ENCODE measurements at places on chromosomes 2 and 18.

GRCh38 chr18:64519201-64519600, 370.3 kb upstream of the LINC00305 start:
- no peak for DNase-seq

DNA sequence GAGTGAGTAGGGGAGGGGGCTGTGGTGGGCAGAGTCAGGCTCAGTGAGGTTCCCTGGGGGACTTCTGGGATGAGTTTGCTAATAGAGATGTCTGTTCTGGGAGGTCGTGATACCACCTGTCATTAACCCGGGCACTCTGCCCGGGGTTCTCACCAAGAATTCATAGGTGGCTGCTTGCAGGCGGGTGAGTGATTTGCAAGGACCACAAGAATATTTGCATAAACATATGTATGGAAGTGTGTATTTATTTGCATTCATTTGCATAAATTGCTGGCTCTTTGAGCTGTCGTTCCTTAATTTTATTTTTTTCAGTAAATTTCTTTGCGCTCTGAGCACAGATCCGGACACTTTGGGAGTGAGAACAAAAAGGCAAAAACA, 260.0 kb downstream of the ATAD2B start:
- DNase-seq = no peak

- DNase-seq = no peak
Measured at GRCh38 chr2:127733816-127734537, 32.7 kb downstream of the SFT2D3 start.

GRCh38 chr2:28956890-28957289, 24.2 kb upstream of the TOGARAM2 start:
- DNase-seq = no peak

- DNase-seq = no peak
Measured at GRCh38 chr18:48975120-48975816, 24.5 kb upstream of the SMAD7 start.

DNA sequence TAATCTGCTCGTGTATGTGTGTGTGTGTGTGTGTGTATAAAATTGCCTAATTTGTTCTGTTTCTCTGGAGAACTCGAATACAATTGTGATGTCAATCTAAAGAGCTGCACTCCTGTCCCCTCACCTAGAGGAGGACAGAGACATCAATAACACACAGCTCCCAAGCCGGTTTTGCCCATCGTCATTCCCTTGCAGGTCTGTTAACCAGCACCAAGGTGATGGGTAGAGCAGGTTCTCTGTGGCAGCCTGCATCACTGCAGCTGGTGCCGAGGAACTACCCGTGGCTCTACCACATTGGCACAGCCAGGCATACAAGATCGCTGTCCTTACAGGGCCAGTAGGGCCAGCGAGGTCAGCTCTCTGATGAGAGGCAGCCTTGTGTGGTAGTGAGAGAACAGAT, 41.0 kb downstream of the LBH start:
- DNase-seq = no peak

GRCh38 chr2:120683081-120683480, 52.6 kb upstream of the GLI2 start:
- no peak for DNase-seq

GRCh38 chr2:136131484-136131960, 13.6 kb upstream of the CXCR4 start:
- no peak for DNase-seq

DNA sequence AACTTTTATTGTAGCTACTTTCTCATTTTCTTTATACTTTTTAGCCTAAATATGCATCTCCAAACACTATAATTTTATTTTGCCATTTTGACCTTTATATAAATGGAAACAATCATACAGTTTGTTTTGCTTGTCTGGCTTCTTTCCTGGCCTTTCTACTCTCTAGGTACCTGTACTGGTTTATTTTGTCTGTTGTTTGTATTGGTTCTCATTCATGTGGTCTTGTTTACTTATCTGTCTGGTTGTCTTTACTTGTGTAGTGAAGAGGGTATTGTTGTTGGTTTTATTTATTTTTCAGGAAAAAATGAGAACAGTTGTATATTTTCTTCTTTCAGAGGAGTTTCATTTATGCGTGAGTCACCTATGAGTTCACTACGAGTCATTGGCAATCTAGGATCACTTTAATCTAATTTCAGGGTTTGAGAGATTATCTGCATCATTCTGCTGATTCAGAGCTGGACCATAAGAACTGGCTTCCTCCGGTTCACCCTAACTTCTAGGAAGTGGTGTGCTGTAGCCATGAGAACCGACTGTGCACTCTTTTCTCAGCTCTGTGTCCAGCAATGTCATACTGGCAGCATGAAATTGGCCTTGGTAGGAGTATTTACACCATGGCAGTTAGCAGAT, 33.1 kb upstream of the HDAC4 start:
- DNase-seq = no peak

DNA sequence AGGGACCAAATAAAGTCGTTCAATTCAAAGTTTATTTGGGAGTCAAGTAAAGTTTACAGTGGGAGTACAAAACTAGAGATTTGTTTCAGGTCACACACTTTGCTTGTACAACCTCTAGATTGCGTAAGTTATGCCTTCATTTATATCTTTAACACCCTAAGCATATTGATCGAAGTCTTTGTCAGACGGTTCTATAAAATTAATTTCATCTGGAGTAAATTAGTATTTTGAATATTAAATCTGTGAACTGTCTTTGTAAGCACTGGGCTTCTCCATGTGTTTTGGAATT, 119.7 kb downstream of the ACAA2 start:
- no peak for DNase-seq

DNA sequence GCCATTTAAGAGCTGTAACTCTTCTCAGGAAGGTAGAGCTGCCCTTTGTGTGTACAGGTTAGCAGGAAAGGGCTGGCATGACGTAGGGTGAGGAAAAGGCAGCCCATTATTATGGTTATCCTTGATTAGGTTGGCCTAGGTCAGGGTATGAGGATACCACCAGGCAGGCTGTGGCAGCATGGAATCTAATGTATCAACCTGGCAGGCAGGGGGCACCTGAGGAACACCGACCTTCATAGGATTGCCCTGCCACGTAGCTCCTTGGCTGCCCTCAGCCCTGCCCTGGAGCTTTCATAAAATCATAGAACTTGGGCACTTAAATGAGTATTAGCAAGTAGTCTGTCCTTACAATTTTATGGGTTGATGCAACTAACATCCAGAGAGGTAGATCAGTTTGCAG, 261.6 kb downstream of the LTBP1 start:
- no peak for DNase-seq

GRCh38 chr2:191441496-191442214, 196.5 kb downstream of the MYO1B start:
- no peak for DNase-seq

GRCh38 chr18:23682472-23682871, 6.8 kb upstream of the LAMA3 start:
- no peak for DNase-seq

DNA sequence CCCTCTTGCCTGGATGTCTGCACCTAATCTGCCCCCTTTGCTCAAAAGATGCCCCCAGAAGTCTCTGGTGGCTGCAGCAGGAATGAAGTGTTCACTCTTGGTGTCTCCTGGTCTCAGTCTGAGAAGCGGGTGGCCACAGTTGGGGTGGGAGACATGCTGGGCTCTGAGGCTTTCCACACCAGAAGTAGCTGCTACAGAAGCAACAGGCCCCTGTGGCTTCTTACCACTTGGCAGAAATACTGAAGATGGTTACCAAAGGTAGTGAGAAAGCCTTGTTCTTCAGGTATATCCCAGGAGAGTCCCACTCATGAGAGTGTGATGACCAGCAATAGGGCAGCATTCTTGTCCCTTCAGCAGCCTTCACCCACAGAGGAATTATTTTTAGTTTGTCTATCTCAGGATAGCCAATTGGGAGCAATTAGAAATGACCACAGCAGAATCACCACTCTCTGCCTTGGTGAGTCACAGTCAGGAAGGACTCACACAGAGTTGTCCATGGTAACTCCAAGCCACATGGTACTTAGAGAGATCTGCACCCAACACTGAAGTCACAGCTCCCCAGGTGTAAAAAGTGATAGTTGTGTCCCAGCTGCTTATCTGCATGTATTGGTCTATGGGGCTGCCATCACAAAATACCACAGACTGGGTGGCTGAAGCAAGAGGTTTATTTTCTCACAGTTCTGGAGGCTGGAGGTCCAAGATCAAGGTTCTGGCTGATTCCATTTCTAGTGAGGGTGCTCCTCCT, 169.8 kb upstream of the ID2 start:
- DNase-seq = no peak

DNA sequence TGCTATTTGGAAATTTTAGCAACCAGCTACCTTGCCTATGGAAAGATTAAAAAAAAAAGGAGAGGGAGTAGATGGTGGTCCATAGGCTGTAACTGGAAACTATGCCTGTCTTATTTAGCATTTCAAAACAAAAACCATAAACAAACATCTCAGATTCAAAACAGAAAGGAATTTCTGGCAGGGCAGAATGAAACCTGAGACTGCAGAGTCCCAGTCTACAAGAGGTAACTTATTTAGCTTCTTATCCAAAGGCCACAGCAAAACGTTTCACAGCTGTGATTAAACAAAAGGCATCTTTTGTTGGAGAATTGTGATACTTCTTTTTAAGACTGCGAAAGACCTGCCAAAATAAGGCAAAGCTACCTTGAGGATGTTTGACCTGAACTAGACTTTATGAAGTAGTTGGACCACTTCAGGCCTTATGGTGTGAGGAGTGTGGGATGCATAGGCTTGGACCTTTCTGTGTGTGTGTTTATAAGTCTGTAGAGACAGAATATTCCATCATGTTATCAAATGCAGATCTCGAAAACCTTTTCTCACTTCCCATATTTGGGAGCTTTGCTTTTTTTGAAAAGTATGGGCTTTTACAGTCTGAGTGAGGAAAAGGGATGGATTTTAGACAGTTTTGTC, 11.0 kb downstream of the CRIM1 start:
- no peak for DNase-seq

- no peak for DNase-seq
Measured at GRCh38 chr18:23033056-23033455, 99.9 kb downstream of the RBBP8 start.

DNA sequence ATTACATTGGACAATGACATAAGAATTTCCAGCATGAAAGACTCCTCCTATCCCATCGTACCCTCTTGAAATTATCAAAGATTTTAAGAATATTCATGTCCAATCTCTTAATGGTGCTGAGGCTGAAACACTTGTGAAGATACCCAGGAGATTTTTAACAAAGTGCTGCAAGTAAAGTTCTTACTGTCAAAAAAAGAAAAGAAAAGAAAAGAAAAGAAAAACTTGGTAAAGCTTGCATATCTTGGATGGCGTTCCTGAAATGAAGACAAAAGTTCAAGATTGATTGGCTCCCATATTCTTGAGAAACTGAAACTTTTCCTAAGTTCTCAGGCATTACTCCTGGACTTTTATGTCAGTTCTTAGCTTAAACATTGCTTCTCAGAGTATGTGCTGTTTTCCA, 1010.5 kb upstream of the PIK3C3 start:
- DNase-seq = no peak
